ENCODE measurements at places on chromosomes 4 and X. TPM values are rescaled to one million over a fixed set of nuclear protein-coding genes. Genes with fewer than 3 reads are reported as not detected.

- no peaks in the 10 kb centered on the region for H3K4me1 ChIP-seq
- no peak overlapping the region for H3K4me3 ChIP-seq
- DNase-seq = no peak
- H3K27me3 ChIP-seq = no peaks in the 10 kb centered on the region
Measured at GRCh38 chr4:80192252-80192866, 4.9 kb upstream of the PRDM8 start.

DNA sequence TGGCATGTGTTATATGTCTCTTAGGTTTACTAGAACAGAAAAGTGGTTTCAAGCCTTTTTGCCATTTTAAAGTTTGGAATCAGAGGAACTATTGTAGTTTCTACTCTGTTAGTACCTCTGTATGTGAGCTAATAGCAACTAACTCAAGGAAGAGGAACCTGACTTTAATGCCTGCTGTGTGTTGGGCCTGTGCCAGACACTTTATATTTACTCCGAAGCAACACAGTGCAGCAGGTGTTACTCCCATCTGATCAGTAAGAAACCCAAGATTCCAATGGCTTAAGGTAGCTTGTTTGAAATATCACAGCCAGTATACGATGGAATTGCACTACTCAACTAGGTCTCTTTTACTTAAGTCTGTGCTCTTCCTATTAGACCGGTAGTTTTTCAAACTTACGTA lies 79.2 kb downstream of the USP9X start:
- no peaks in the 10 kb centered on the region for H3K4me1 ChIP-seq
- no peak for DNase-seq
- peaks cover 38% of the 10 kb centered on the region for H3K36me3 ChIP-seq
- no peak overlapping the region for H3K4me3 ChIP-seq
- no peaks in the 10 kb centered on the region for H3K27me3 ChIP-seq
- H3K27ac ChIP-seq = no peak overlapping the region

Gene ANXA5
- total RNA-seq = 125 TPM

Gene BTC
- not detected for total RNA-seq

- no peaks in the 10 kb centered on the region for H3K36me3 ChIP-seq
- no peak overlapping the region for H3K27ac ChIP-seq
- no peak for DNase-seq
- no peaks in the 10 kb centered on the region for H3K27me3 ChIP-seq
- H3K4me1 ChIP-seq = no peaks in the 10 kb centered on the region
Measured at GRCh38 chr4:188111955-188112354, 2.6 kb upstream of the TRIML2 start.

Gene CNGA2
- total RNA-seq = not detected
